ENCODE measurements at places on chromosomes 12 and 14. TPM values are rescaled to one million over a fixed set of nuclear protein-coding genes. Genes with fewer than 3 reads are reported as not detected.

- H3K27ac ChIP-seq: no peak overlapping the region
- H3K4me1 ChIP-seq: no peaks in the 10 kb centered on the region
- H3K4me3 ChIP-seq: no peak overlapping the region
- no peaks in the 10 kb centered on the region for H3K36me3 ChIP-seq
Measured at GRCh38 chr12:65637150-65637549, 187.1 kb upstream of the HMGA2 start.

DNA sequence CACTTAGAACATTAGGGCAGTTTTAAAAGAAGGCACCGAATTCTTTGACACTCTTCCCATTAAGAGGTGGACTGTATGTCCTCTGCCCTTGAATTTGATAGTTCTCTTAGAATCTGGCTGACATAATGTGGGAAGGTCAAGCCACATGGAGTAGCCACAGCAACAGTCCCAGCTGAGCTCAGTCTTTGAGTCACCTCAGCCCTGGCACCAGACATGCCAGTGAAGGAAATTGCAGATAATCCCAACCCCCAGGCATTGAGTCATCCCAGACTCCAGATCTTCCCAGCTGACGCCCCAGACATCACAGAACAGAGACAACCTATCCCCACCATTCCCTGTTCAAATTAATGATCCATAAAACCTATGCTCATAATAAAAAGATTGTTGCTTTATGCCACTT lies 83.4 kb downstream of the GTF2A1 start:
- H3K4me1 ChIP-seq: no peaks in the 10 kb centered on the region
- no peak overlapping the region for H3K27ac ChIP-seq
- H3K4me3 ChIP-seq: no peak overlapping the region
- no peaks in the 10 kb centered on the region for H3K27me3 ChIP-seq
- DNase-seq: no peak

DNA sequence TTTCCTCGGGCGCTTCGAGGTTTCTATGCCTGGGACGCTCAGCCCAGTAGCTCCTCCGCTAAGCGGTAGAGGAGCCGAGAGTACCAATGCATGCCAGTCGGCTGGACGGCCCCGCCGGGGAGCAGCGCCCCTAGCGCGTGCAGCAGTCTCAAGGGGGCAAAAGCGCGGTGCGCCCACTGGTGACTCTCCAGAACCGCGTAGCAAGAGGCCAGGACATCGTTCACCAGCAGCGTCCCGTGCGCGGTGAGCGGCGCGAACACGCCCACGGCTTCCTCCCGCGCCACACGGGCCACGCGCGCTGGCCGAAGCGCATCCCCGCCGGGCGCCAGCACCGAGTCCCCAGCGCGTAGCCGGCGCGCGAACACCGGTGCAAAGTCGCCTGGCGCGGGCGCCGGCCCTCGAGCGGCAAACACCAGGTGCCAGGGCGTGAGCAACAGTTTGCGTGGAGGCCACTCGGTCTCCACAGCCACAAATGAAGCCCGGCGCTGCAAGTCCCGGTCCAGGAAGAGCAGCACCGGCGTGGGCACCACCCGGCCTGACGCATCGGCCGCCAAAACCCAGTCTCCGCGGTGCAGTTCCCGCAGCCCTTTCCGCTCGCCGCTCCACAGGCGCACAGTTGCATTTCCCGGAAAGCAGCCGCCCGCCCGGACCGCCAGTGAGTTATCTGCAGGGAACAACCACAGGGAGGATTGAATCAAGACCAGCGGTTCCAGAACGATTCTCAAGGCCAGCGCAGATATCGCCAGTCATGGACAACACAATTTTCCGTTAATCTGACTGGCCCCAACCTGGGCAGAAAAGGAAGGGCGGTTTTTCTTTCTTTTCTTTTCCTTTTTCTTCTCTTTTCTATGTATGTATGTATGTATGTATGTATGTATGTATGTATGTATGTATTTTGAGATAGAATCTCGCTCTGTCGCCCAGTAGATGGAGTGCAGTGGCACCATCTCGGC lies 4.5 kb downstream of the DHH start:
- no peak overlapping the region for H3K27ac ChIP-seq
- H3K4me1 ChIP-seq: peaks cover 13% of the 10 kb centered on the region
- H3K27me3 ChIP-seq: peaks cover 3% of the 10 kb centered on the region
- H3K4me3 ChIP-seq: peak overlapping the region; percentile 7
- peak; percentile 72 for DNase-seq

GRCh38 chr14:36751920-36752319 lies 90.3 kb downstream of the PAX9 start:
- H3K27ac ChIP-seq: no peak overlapping the region
- no peak overlapping the region for H3K4me3 ChIP-seq
- no peaks in the 10 kb centered on the region for H3K36me3 ChIP-seq
- H3K4me1 ChIP-seq: no peaks in the 10 kb centered on the region
- no peak for DNase-seq
- H3K27me3 ChIP-seq: no peaks in the 10 kb centered on the region

GRCh38 chr14:38567703-38568102 lies 311.8 kb upstream of the CLEC14A start:
- H3K36me3 ChIP-seq: no peaks in the 10 kb centered on the region
- no peaks in the 10 kb centered on the region for H3K4me1 ChIP-seq
- H3K27ac ChIP-seq: no peak overlapping the region
- H3K27me3 ChIP-seq: no peaks in the 10 kb centered on the region
- no peak for DNase-seq
- no peak overlapping the region for H3K4me3 ChIP-seq

GRCh38 chr14:65357113-65357512 lies 55.4 kb upstream of the FUT8 start:
- H3K27me3 ChIP-seq: no peaks in the 10 kb centered on the region
- DNase-seq: no peak
- H3K36me3 ChIP-seq: no peaks in the 10 kb centered on the region

GRCh38 chr12:103881261-103881660 lies 40.2 kb upstream of the NT5DC3 start:
- DNase-seq: no peak
- H3K27me3 ChIP-seq: no peaks in the 10 kb centered on the region
- H3K4me1 ChIP-seq: no peaks in the 10 kb centered on the region
- no peak overlapping the region for H3K4me3 ChIP-seq

- no peak overlapping the region for H3K4me3 ChIP-seq
- H3K36me3 ChIP-seq: no peaks in the 10 kb centered on the region
- H3K27ac ChIP-seq: no peak overlapping the region
- peaks cover 2% of the 10 kb centered on the region for H3K4me1 ChIP-seq
- no peaks in the 10 kb centered on the region for H3K27me3 ChIP-seq
- DNase-seq: no peak
Measured at GRCh38 chr12:89461649-89462612, 62.7 kb downstream of the GALNT4 start.

Gene GNG2
- 10.5 TPM for total RNA-seq

Gene MYRFL
- total RNA-seq: 0.24 TPM

DNA sequence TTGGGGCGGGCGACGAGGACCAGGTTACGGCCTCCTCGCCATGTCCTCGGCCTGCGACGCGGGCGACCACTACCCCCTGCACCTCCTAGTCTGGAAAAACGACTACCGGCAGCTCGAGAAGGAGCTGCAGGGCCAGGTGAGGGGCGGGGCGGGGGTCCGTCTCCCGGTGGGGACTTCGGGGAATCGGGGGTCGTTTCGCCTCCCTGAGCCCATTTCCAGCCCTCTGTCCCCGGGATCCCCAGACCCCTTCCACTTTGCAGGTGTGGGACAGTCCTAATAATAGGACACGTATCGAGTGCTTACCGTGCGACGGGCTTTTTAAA lies 380 bp downstream of the ANKRD13A start:
- H3K4me1 ChIP-seq: peaks cover 7% of the 10 kb centered on the region
- H3K36me3 ChIP-seq: no peaks in the 10 kb centered on the region
- H3K27ac ChIP-seq: peak overlapping the region; percentile 74

Gene SIX4
- 11.1 TPM for total RNA-seq

GRCh38 chr14:99821519-99822508 lies 28.6 kb downstream of the EML1 start:
- no peak overlapping the region for H3K27ac ChIP-seq
- no peak overlapping the region for H3K4me3 ChIP-seq
- no peaks in the 10 kb centered on the region for H3K36me3 ChIP-seq
- H3K27me3 ChIP-seq: no peaks in the 10 kb centered on the region

DNA sequence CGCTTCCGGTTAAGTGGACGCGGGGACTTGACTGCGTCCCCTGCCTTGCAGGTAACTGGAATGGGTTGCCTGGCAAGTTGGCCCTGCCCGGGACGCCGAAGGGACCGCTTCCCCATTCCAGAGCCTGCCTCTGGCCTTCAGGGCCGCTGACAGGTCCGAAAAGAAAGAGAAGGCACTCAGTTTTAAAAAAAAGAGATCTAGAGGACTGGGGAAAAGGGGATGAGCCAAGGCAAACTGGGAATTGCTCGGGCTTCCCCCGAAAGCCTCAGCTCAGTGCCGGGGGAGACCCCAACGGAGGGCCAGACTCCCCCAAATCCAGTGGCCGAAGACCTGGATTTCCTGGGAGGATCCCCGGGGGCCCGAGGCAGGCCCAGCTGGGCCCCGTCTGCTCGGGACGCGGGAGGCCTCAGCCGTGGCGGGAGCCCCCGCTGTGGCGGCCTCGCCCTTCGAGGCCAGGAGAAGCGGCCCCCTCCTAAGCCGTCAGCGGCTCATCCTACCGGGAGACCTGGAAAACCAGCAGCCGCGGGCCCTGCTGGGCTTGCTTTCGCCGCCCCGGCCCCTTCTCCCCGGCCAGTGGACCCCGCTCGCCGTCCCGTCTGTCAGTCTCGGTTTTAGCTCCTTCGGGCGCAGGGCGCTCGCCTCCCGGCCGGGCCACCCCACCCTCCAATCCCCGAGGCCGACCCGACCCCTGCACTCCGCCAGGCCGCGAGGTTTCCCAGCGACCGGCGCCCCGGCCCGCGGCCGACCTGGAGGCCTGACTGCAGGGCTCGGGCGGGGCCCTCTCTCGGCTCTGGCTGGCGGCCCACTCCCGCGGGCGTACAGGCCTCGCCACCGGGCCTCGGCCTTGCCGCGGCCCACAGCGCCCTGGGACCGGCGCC lies 12.5 kb downstream of the OTX2 start:
- H3K27ac ChIP-seq: no peak overlapping the region
- no peak for DNase-seq
- no peaks in the 10 kb centered on the region for H3K4me1 ChIP-seq
- no peaks in the 10 kb centered on the region for H3K27me3 ChIP-seq

Gene SAMD4A
- 6.8 TPM for total RNA-seq

Gene IFI27
- 86.2 TPM for total RNA-seq

DNA sequence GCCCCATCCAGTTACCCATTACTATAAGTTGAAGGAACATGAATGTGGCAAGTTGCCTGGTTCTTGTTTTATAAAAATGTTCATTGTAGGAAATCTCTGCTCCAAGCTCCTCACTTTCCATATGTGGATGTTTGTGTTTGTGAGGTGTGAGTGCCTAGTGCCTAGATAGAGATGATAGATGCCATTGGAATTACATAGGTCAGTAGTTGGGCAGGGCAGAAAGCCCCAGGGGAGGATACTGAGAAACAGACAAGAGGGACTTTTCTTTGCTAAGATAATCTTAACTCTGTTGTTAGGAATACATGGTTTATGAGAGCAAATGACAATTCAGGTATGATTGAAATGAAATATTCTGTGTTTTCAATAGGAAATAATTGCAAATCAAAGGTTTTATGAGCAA lies 226.3 kb upstream of the GRIP1 start:
- no peaks in the 10 kb centered on the region for H3K36me3 ChIP-seq
- H3K4me3 ChIP-seq: no peak overlapping the region
- no peak for DNase-seq
- H3K4me1 ChIP-seq: no peaks in the 10 kb centered on the region
- H3K27me3 ChIP-seq: no peaks in the 10 kb centered on the region

Gene HOTAIR
- not detected for total RNA-seq

Gene KRT80
- total RNA-seq: 0.18 TPM

DNA sequence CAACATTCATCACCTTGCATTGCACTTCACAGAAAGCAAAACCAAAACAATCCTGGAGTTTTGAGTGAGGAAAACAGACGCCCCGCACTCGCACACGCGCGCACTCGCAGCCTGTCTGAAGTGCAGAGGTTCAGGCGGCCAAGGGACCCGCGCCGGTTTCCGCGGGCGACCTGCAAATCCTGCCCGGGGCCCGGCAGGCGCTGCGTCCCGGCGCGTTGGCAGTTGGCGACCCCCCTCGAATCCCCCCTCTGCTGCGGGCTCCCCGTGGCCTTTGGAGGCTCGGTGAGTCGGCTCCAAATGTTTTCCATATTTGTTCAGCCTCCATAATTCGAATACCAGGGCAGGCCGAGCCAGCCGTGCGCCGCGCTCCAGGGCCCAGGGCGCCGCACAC lies at the start of gene SSPN:
SSPN (plus strand) TSS at position 324 of the 391 bp plus-strand sequence. CDS start 100 bp downstream, outside the sequence.
- peaks cover 7% of the 10 kb centered on the region for H3K4me1 ChIP-seq
- DNase-seq: peak; percentile 78

DNA sequence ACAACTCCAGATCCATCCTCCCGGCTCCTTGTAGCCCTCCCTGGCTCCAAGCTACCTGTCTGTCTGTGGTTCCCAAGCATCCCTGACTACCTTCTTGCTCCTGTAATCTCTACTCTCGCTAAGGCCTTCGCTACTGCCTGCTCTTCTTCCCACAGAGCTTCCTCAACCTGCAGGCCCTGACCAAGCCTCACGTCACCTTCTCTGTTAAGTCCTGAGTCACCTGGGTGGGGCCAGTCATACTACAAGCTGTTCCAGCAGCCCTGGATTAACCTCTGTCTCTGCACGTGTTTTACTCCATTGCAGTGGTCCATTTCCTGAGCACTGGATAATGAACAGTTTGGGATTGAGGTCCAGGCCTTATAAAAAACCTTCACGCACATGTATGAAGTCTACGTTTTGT lies 770.7 kb downstream of the BCL11B start:
- no peak for DNase-seq
- H3K27me3 ChIP-seq: no peaks in the 10 kb centered on the region
- H3K4me1 ChIP-seq: no peaks in the 10 kb centered on the region

GRCh38 chr12:122681814-122682213 lies 21.3 kb downstream of the HCAR2 start:
- no peak overlapping the region for H3K4me3 ChIP-seq
- H3K4me1 ChIP-seq: no peaks in the 10 kb centered on the region
- no peak for DNase-seq
- no peaks in the 10 kb centered on the region for H3K27me3 ChIP-seq
- no peaks in the 10 kb centered on the region for H3K36me3 ChIP-seq

DNA sequence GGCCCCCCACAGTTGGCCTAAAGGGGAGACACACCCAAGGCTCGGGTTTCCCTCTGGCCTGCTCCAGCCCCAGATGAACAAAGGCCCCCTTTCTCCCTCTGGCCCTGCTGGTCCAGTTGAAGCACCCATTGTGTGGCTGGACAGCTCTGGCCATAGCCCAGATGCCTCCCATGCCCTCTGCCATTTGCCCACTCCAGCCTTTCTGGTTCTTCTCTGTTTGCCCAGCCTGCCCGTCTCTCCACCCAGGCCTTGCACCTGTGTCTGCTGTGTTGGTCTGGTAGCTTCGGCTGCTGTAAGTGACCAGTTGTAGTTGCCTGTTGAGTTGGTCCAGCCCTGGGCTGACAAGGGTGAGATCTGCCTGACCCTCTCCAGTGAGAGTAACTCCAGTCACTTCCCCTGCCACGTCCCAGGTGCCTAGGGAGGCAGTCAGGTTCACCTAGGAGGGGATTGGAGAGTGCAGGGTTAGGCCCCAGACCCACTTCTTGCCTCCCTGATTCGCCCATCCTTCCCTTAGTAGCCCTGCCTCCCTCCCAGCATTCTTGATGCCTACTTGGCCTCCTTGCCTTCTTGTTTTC lies 3.0 kb downstream of the B4GALNT1 start:
- H3K36me3 ChIP-seq: no peaks in the 10 kb centered on the region
- DNase-seq: no peak
- no peak overlapping the region for H3K27ac ChIP-seq
- no peak overlapping the region for H3K4me3 ChIP-seq
- peaks cover 8% of the 10 kb centered on the region for H3K4me1 ChIP-seq
- H3K27me3 ChIP-seq: no peaks in the 10 kb centered on the region

Gene KCNK13
- 0.23 TPM for total RNA-seq
